ENCODE measurements at places on chromosomes 13 and 19.

GRCh38 chr13:31772231-31772630 is 32.9 kb downstream of the RXFP2 start:
- no peak for DNase-seq

- DNase-seq: no peak
Measured at GRCh38 chr13:42384265-42384664, 112.3 kb downstream of the AKAP11 start.

DNA sequence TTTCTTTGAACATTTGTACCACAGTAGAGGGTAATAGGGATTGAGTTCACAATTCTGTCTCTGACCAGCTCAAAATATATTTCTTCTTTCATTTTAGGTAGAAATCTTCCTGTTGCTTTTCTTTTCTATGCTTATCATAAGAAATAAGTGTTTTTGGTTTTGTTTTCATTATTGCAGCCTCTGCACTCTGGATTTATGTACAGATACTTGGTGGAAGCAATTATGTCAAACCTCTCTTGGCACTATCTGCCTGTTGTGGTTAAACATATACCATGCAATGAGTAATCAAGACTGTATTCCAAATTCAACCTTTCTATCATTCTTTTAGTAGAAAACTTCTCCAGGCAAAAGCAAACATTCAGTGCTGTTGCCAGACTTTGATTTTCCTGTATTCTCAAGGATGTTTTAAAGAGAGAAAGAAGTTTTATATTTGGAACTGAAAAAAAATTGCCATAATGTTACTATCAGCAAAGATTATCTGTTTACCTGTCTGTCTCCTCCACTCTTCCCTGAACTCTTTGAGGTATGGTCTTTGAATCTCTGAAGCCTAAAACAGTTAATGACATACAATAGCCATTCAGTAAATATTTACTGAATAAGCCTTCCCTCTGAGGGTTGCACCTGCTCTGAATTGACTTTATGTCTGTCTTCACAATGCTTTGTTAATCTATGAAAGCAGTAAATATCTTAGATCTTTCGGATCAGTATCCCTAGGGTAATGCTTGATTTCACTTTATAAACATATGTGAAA is 612.5 kb upstream of the PRR20A start:
- DNase-seq: no peak

DNA sequence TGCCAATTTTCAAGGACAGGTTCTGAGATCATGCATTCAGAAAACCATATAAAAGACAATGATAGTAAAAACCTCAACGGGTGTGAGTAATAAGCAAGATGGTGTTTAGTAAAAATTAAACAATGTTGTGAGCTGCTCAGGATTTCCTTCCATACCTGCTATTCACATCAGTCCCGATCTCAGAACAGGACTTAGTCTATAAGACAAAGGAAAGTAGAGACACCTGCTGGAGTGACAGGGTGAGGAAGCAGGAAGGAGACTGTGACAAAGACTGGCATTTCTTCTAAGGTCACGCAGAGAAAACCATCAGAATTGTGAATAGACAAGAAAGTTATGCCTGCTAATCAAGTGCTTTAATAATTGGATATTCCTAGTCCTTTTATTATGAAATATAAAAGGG is 648.0 kb downstream of the DACH1 start:
- no peak for DNase-seq

DNA sequence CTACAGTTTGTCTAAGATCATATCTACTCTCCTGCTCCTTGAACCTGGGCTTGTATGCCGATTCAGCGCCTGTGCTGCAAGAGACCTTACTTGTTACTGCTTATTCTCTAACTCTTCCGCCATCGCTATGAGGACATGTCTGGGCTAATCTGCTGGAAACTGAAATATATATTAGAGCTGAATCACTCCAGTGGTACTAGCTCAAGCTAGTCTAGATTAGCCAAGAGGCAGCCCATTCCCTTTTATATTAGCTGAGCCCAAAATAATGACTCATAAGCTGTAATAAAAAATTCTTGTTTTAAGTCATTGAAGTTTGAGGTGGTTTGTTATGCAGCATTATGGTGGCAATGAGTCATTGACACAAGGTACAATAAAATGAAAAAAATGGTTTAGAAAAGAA is 52.8 kb downstream of the SLC6A16 start:
- DNase-seq: no peak

DNA sequence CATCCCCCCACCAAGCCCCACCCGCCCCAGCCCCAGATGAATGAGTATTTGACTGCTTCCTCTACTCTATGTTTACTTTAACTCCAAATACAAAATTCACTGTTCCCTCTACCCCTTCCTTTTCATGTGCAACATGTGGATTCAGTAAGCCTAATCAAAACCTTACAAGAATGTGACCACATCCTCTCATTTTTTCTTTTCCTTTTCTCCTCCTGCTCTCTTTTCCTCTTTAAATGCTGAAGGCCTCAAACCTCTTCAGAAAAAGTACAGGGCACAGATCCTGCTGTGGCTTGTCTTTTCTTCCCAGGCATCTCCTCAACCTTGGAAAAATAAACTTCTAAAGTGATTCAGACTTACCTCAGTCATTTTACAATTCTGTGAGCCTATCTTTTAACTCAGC is 119.0 kb downstream of the MYCBP2 start:
- DNase-seq: no peak

- no peak for DNase-seq
Measured at GRCh38 chr13:74047931-74048600, 86.1 kb downstream of the KLF12 start.
